Fibroblast of upper back skin (primary cell): ENCODE measurements at places on chromosomes 16 and 17.
A peak's percentile ranks its signal among the peaks of the same experiment; 100 is the strongest.

DNA sequence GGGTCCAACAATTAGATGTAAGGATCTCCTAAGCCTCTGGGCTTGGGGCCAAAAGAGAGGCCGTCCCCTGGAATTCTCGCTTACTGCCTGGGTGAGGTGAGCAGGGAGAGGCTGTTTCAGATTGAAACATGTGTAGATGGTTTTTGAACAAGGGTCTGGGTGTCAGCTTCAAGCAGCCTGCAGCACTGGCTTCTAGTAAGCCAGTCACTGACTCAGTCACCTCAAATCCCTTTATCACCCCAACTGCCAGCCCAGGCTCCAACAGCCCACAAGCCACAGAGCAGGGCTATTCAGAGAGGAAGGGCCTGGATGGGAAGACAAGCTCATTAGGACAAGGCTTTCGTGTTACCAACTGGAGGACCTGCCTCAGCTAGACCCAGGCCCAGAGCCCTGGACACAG, 180.2 kb downstream of the CCT6B start:
- DNase-seq, result no peak

- no peak for DNase-seq
Measured at GRCh38 chr16:50099957-50100648, 34.3 kb downstream of the HEATR3 start.

- no peak for DNase-seq
Measured at GRCh38 chr16:62965831-62966230, 929.6 kb upstream of the CDH8 start.

- peak; percentile 2 for DNase-seq
Measured at GRCh38 chr16:73329358-73330286, 281.7 kb upstream of the ZFHX3 start.

DNA sequence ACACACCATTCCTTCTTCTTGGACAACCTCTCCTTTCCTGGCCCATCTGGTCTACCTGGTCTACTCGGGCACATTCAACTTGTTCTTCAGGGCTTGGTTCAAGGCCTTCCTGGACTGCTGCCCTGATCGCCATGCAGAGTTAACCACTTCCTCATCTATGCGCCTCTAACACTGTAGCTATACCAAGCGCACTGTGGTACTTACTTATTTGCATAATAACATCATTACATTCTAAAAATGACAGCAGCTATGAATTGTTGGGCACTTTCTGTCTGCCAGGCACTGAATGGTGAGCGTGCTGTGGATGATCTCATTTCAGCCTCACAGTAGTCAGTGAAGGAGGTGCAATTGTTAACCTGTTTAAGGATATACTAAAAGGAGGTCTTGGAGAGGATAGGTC, 66.9 kb upstream of the SDK2 start:
- no peak for DNase-seq

DNA sequence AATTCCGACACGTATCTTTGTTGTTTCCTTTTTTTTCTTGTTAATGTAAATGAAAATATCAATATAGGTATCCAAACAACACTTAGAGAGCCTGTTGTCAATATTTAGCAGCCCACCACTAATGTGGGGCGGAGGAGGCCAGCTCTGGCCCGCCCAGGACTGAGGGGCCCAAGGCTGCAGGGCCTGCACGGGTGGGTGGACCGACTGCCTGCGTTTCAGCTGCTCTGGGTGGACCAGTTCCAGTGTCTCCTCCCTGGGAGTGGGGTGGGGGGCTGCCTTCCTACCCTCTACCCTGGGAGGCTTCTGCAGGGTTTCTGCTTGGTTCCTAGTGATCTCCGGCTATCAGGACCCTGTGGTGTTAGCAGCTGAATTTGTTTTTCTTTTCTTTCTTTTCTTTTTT, 15.9 kb upstream of the ADGRG1 start:
- no peak for DNase-seq

DNA sequence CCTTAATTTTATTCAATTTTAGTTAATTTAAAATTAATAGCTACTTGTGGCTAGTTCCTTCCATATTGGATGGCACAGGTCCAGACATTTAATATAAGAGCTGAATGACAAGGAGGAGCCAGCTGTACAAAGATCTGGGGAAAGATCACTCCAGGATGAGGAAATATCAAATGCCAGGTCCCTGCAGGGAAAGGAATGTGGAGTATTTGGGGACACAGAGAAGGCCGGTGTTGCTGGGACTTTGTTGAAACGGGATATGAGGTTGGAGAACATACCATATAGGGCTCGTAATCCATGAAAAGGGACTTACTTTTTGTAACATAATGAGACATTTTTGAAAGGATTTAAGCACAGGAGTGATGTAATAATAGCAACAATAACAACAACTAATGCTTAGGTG, 426.8 kb downstream of the HS3ST4 start:
- DNase-seq, result no peak

DNA sequence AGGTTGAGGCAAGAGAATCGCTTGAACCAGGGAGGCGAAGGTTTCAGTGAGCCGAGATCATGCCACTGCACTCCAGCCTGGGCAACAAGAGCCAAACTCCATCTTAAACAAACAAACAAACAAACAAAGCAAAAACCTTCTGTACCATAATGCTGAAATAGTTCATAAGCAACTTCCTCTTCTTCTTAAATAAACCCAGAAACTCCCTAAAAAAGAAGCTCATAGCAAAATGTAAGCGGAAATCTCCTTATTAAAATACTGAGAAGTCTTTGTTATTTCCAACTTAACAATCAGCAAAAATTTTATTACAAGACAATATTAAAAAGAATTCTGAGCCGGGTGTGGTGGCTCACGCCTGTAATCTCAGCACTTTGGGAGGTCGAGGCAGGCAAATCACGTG, 82.8 kb downstream of the FBXL20 start:
- DNase-seq, result no peak

- DNase-seq, result no peak
Measured at GRCh38 chr16:81823111-81823510, 44.0 kb downstream of the PLCG2 start.

GRCh38 chr16:68599586-68599985, 45.5 kb upstream of the CDH3 start:
- DNase-seq, result no peak

DNA sequence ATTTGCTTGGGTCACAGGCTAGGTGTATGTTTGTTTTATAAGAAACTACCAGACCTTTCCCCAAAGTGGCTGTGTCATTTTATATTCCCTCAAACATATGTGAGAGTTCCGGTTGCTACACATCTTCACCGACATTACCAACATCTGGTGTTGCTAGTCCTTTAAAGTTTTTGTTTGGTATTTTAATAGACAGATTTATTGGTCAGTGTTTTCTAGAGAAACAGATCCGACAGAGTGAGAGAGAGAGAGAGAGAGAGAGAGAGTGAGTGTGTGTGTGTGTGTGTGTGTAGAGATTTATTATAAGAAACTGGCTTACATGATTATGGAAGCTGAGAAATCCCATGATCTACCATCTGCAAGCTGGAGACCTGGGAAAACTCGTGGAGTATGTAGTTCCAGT, 31.0 kb downstream of the LDHD start:
- DNase-seq, result peak; percentile 21

DNA sequence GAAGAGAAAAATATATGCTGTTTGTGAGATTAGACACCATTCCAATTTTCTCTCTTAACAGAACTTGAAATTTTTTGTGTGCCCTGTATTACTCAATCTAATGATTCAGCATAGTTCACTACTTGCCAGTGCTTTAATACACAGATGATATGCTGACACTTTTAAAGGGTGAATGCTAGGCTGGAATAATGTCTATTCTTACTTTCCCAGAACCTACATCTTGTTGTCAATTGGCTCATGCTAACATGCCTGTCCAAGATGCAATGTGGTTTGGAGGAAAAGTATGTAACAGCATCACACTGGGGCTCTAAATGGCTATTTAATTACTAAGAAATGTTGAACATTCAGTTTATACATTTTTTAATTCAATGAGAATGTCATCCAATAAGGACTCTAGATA, 7.6 kb upstream of the MAP2K6 start:
- DNase-seq, result peak; percentile 57

DNA sequence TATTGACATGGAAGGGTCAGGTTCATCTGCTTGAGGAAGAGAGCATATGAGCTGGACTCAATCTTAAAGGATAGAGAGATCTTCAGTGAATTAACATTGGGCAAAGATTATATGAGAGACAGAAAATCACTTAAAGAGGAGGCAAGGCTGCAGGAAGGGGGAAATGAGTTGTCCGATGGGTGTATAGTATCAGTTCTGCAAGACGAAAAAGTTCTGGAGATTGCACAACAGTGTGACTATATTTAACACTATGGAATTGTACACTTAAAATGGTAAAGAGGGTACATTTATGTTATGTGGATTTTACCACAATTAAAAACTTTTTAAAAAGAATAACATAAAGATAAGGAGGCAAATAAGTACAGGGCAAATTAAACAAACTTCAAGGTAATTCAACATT, 80.7 kb downstream of the HELZ start:
- no peak for DNase-seq
